T-helper 2 cell (primary cell): ENCODE measurements at places on chromosomes 6 and 20.

DNA sequence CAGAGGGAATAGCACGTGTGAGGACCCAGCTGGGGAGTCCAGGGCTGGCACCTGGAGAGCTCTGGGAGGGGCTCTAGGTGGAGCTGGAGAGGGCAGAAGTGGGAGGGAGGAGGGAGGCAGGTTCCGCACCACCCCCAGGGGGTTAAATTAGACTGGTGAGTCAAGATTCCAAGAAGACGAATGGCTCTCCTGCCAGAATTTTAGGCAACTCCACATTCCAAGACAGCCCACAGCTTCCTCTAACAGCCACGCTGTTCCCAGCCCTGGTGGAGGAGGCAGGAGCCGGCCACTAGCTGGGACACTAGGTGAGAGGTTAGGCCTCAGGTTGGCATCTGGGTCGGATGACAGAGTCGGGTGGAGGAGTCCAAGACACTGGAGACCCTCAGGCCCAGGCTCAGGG, 60.2 kb downstream of the TFAP2C start:
- no peak for DNase-seq

GRCh38 chr6:158772172-158772571, 47.0 kb downstream of the EZR start:
- no peak for DNase-seq

DNA sequence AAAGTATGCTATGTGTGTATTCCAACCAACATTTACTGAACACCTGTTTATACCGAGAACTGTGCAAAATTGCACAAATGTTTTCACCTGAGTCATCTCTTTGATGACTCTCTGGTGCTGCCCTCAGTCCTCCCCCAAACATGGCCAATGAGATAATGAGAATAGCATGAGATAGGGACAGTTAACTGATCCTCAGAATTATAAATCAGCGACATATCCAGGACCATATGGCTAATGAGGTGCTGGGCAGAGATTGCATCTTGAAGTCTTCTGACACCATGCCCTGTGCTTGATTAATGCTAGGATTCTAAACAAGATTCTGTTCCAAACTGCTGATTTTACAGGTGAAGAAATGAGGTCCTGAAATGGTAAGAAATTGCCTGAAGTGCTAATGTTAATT, 13.0 kb downstream of the CLVS2 start:
- no peak for DNase-seq

DNA sequence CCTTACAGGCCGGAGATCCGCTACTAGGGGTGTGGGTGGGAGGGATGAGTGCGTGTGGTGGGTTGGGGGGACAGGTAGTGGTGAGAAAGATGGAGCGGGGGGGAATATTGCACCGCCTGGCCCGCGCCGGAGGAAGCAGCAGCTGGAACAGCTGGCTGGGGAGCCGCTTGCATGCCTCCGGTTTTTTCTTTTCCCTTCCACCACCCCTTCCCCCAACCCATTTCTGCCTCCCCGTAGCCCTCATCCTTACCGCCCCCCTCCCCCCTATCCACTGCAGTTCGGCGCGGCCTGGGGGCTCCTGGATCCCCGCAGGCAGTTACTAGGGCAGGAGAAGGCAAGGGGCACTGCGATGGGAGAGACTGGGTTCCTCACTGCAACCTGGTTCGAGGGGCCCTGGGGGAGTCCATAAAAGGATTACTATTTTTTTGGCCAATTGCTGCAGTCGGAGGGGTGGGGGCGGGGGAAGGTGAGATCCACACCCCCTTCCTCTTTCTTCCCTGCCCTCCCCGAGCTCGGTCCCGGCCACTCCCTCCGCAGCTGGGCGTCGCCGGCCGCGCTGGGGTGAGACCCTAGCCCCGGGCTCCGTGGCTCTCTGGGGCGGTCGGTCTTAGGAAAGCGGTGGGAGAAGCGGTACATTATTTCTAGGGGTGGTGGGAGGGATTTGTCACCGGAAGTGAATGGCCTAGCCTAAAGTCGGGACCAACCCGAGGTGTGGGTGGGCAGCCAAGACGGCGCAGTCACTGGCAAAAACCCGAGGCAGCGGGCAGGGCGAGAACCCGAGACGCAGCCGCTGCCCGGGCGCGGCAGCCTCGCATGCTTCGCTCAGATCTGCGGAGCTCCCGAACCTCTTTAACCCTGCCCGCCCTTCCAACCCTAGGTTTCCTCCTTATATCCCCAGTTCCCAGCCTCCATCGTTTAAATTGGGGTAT, 824 bp upstream of the TBCC start:
- peak; percentile 81 for DNase-seq

DNA sequence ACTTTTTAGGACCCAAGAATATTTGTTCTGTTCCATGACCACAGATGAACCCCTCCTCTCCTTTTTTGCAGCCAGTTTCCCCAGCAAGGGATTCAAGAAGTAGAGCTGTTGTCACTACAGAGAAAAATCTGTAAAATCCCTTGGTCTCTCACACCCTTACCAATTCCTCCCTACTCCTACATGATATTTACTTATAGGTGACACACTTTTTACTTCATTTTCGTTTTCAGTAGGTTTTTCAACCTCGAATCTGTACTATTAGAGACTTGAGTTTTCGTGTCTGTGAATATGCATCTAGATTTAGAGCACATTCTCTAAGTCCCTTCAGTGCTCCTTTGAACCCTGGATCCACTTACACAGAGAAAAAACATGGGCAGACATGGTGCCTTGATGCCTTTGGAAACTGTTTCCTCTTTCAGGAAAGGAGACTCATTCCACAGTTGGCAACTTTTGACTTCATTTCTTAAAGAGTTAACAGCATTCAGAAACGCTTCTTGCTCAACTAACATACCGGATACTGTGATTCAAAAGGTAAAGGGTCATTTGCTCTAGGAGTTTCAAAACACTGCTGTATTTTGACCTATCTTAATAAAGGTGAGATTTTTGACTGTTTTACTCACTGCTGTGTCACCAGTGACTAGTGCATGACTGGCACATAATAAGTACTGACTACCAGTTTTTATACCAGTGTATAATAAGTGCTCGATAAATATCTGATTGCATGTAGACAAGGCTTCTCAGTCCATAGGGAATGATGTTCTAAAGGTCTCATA, 50.6 kb downstream of the LAMA4 start:
- no peak for DNase-seq

- DNase-seq = no peak
Observed at GRCh38 chr6:167564416-167565250, 239.7 kb downstream of the TTLL2 start.

GRCh38 chr6:89750338-89750737, 69.3 kb downstream of the MDN1 start:
- no peak for DNase-seq

GRCh38 chr6:105485456-105485855, 82.6 kb upstream of the PREP start:
- no peak for DNase-seq

DNA sequence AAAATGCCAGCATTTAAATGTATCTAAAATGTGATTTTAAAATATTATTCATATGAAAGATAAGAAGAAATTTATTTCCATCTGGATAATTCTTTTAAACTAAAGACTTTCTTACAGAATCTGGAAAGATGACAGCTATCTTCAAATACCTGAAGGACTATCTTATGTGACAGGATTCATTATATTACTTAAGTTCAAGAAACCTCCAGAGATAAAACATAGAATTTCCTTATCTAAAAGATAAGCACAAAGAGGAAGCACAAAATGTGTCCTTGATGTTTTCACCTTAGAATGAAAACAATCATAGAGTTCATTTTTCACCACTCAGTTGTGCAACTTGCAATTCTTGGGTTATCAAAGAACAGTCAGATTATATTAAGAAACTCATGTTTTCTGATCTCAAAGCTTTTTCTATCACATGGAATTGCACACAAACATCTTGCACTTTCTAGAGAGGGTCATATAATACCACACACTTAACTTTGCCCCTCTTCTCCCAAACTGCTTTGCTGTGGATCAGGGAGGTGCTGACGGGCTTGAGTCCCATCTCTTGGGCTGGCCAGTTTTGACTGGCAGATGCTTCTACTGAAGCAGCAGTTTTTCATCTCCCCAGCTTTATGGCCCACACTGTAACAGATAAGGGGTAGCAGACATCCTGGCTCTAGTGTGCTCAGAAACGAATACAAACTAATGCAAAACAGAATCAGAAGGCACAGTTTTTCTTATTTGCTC, 467.4 kb downstream of the CDC5L start:
- no peak for DNase-seq

DNA sequence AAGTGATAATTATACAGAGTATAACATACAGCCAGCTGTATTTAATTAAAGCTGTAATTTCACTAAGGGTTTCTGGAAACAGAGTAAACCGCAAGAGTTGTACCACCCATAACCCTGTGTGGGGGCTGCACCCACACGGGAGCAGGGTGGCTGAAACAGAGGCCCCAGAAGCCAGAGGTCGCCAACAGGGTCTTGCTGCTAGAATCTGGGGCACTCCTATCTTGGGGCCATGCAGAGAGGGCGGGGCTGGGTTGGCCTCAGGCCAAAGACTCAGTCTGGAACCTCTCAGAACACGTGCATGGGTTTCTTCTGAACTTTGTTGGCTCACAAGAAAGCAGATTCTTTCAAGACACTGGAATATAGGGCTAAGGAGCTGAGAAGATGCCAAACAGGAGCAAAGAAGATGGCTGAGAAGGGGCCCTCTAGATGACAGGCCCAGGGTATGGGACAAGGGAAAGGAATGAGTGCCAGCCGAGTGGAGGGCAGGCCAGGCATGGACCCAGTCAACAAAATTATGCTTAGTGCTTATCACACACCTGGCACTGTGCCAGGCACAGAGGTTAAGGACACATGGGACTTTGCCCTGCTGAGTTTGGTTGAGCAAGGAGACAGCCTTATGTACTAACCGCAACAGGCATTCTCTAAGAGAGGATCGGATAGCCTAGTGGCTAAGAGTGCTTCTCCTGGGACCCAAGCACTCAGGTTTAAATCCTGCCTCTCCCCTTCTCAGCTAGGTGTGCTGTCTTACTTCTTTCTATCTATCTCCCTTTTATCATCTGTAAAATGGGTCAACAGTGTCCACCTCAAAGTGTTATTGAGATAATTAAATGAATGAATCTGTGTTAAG, 96.6 kb upstream of the FOXP4 start:
- no peak for DNase-seq

GRCh38 chr20:17594443-17594842, 24.6 kb downstream of the DSTN start:
- DNase-seq = no peak

DNA sequence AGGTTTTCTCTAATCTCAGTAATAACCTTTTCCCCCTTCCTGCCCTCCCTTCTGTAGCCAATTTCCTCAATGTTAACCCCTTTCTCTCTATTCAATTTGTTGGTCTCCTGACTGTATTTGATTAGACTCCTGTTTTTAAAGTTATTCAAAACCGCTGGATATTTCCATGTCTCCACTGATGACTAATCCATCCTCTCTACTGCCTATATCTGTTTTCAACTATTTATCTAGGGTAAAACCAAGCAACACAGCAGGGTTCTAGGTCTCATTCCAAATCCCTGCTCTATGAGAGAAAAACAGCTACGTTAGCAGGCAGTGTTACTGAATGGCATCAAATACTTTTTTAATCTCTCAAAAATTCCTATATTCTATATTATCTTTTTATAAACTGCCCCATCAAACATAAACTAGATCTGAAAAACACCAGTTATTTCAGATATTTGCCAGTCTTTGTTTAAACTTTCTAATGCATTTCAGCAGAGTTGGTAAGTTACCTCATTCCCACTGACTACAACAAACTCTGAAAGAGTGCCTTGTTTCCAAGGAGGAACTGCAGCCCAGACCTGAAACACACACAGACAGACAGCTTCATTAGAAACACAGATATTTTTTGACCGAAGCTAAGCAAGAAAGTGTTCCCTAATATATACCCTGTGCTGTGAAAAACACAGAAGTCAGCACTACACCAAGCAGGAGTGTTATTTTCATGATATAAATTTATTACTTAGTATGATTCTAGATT, 8.2 kb downstream of the RTN4IP1 start:
- no peak for DNase-seq

DNA sequence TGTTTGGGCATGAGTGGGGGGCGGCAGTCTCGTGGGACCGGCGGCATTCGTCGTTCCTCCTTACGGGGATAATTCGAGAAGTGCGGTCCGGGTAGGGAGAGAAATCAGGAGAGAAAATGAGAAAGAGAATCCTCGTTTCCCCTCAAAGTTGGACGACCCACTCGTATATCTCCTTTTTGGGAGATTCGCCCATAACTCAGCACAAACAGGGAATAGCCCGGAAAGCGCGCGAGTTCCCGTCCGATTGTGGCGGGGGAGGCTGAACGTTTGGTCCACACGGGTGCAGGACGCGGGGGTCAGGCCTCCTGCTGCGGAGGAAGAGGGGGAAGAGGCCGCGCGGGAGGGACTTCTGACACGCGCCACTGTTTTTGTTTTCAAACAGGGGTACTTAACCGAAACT, 42.4 kb downstream of the POPDC3 start:
- DNase-seq = no peak

DNA sequence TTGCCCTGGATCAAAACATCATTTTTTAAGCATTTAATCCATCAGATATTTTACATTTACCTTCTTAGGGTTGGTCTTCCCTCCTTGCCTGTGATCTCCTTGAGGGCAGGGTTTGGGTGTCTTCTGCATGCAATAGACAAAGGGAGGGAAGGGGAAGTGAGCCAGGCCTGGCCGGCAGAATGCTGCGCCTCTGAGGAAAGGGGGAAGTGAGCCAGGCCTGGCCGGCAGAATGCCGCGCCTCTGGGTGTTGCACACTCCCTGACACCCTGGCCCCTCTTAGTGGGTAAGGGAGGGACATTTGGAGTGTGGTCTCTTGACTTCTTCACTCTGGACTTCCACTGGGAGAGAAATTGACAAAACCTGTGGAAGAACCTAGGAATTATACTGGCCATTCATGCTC, 12.4 kb downstream of the PSMF1 start:
- DNase-seq = no peak

- no peak for DNase-seq
Observed at GRCh38 chr20:51382986-51383821, 159.3 kb downstream of the NFATC2 start.

DNA sequence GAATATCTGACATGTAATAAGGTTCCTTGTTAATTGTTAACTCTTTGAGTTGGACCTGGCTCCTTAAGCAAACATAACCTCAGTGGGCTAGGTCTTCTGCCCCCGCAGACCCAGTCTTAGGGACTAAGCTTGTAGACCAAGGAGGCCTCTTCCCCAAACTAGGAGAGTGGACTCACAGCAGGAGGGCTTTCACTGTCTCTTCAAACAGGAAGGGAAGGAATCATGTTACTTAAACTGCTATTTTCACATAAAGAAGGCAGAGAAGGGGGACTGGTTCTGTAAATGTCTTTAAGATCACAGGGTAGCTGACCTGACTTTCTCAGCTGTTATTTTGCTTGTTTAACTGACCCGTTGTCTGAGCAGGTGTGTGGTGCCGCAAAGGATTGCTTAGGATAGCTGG, 34.9 kb upstream of the PRDM1 start:
- no peak for DNase-seq

GRCh38 chr20:3887876-3888620, 1.1 kb upstream of the PANK2 start:
- DNase-seq = no peak
